ENCODE measurements at places on chromosomes 5 and 9. TPM values are rescaled to one million over a fixed set of nuclear protein-coding genes. Genes with fewer than 3 reads are reported as not detected.

DNA sequence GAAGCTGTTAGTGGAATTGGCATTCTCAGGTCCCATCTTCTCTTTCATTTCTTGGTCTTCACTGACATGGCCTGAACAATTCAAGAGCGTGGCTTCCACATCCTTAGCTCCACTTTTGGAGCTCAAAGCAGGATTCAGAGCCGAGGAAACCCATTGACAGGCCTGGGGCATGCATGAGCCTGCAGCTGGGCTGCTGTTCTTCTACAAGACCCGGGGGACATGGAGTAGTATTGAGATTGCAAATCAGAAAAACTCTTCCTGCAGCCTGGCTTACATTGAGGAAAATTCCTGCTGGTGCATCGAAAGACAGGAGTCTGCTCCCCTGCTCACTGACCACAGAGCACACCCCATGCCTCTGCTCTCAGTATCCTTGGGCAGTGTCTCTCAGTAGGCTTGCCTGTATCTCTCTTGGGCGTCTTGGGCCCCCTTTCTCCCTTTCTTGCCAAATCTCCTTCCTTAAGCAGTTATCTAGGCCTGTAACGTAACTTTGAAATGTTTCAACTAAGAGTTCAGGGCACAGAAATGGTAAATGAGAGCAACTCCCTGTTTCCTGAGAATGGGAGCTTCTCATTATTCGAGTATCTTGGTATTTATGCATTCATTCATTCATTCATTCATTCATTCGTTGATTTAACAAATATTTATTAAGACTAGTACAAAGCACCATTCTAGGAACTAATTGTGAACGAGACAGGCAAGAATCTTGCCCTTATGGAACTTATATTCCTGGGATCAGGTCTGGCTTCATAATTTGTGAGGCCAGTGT, 603.6 kb upstream of the CLINT1 start:
- H3K27me3 ChIP-seq, result no peaks in the 10 kb centered on the region
- DNase-seq, result no peak
- no peaks in the 10 kb centered on the region for H3K4me1 ChIP-seq

- H3K36me3 ChIP-seq, result no peaks in the 10 kb centered on the region
- DNase-seq, result no peak
- H3K4me3 ChIP-seq, result no peak overlapping the region
- no peaks in the 10 kb centered on the region for H3K27me3 ChIP-seq
- no peaks in the 10 kb centered on the region for H3K4me1 ChIP-seq
- no peak overlapping the region for H3K27ac ChIP-seq
These were observed 89.6 kb upstream of the BNC2 start for GRCh38 chr9:16960084-16960483.

PCDHGA12 gene
- 1.5 TPM for total RNA-seq

- H3K4me1 ChIP-seq, result peaks cover 45% of the 10 kb centered on the region
- H3K27ac ChIP-seq, result peak overlapping the region; percentile 84
- H3K36me3 ChIP-seq, result peaks cover 3% of the 10 kb centered on the region
- DNase-seq, result no peak
These were observed 3.4 kb downstream of the MGAT1 start for GRCh38 chr5:180799194-180799593.

DNA sequence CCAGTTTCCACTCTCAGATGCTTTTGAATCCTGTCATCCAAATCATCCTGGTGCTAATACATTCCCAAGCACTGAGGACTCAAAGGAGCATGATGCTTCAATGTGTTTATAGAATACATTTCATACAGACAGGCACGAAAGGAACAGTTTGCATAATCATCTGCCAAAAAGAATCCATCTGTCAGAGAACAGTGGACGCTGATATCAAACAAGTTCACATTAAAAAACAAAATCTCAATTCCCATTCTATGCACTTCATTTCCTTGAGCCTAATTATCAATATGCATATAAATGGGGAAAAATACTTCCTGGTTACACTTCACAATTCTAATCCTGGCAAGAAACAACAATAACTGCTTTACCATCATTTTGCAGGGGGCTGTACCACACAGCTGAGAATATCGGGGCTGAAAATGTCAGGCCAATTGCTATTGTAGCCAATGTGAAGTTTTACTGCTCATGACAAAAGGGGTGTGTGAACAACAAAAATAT, 125.5 kb upstream of the FAM174A start:
- DNase-seq, result no peak
- no peaks in the 10 kb centered on the region for H3K27me3 ChIP-seq
- no peak overlapping the region for H3K27ac ChIP-seq
- no peaks in the 10 kb centered on the region for H3K36me3 ChIP-seq
- no peak overlapping the region for H3K4me3 ChIP-seq

KIF24 gene
- total RNA-seq, result 12.3 TPM

SLC31A1 gene
- total RNA-seq, result 30.0 TPM

GRCh38 chr5:45609661-45610060, 86.5 kb downstream of the HCN1 start:
- H3K4me1 ChIP-seq, result no peaks in the 10 kb centered on the region
- H3K36me3 ChIP-seq, result no peaks in the 10 kb centered on the region
- no peak for DNase-seq
- no peaks in the 10 kb centered on the region for H3K27me3 ChIP-seq
- H3K27ac ChIP-seq, result no peak overlapping the region

MAMDC2 gene
- 0.21 TPM for total RNA-seq

TRIM7 gene
- total RNA-seq, result not detected

Data from neural crest cell (in vitro differentiated cells).